Naive thymus-derived CD4-positive, alpha-beta T cell (primary cell): ENCODE measurements at places on chromosomes 11 and 22.

DNA sequence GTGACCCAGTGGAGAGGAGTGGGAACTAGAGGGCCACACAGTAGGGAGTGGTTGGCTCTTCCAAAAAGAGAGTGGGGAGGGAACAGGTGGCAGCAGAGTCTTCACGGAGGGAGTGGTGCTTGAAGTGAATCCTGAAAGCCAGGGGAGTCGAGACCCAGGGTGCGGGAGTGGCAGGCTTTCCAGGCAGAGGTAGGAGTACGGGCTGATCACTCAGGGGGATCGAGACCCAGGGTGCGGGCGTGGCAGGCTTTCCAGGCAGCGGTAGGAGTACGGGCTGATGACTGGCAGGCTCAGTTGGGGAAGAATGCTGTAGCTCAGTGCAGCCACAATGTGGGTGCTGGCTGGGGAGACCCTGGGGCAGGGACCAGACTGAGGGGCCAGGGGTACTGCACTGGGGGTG lies 148.2 kb downstream of the TBC1D22A start:
- no peak for DNase-seq
- H3K4me1 ChIP-seq: no peaks in the 10 kb centered on the region
- H3K27ac ChIP-seq: no peak overlapping the region
- H3K4me3 ChIP-seq: no peak overlapping the region
- no peaks in the 10 kb centered on the region for H3K36me3 ChIP-seq
- no peaks in the 10 kb centered on the region for H3K27me3 ChIP-seq

GRCh38 chr22:22843848-22844247 lies 43.8 kb upstream of the IGLL5 start:
- H3K4me1 ChIP-seq: peaks cover 24% of the 10 kb centered on the region
- no peak overlapping the region for H3K4me3 ChIP-seq
- H3K27me3 ChIP-seq: no peaks in the 10 kb centered on the region
- H3K36me3 ChIP-seq: no peaks in the 10 kb centered on the region
- no peak overlapping the region for H3K27ac ChIP-seq
- DNase-seq: no peak

- H3K27me3 ChIP-seq: peaks cover 22% of the 10 kb centered on the region
- H3K27ac ChIP-seq: no peak overlapping the region
- H3K4me3 ChIP-seq: no peak overlapping the region
- H3K36me3 ChIP-seq: no peaks in the 10 kb centered on the region
Measured at GRCh38 chr11:124842305-124842704, 22.9 kb upstream of the ROBO3 start.

DNA sequence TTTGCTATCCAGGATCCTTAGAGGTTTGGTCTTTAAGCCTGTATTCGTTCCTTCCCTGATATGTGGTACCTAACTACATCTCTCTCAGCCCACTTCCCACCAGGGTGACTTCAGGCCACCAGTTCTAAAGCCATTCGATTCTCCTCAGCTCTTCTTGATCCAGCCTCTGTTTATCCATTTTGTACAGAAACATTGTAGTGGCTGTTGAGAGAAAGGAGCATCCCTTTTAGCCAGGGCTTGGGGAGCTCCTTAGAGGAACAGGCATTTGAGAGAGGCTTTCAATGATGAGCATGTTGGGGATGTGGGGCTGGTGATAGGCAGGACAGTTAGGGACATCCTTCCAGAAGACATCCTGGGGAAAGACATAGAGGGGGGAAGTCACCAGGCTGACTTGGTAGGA lies 17.9 kb downstream of the UBE2L3 start:
- DNase-seq: no peak
- H3K27ac ChIP-seq: no peak overlapping the region
- peaks cover 13% of the 10 kb centered on the region for H3K36me3 ChIP-seq
- H3K4me1 ChIP-seq: peaks cover 14% of the 10 kb centered on the region

GRCh38 chr22:40434745-40435144 lies 64.4 kb downstream of the SGSM3 start:
- no peaks in the 10 kb centered on the region for H3K27me3 ChIP-seq
- no peak overlapping the region for H3K4me3 ChIP-seq
- no peak for DNase-seq
- peaks cover 23% of the 10 kb centered on the region for H3K4me1 ChIP-seq
- no peak overlapping the region for H3K27ac ChIP-seq
- H3K36me3 ChIP-seq: peaks cover 16% of the 10 kb centered on the region

GRCh38 chr11:57359896-57360690 lies 20.9 kb downstream of the PRG3 start:
- peaks cover 5% of the 10 kb centered on the region for H3K27me3 ChIP-seq
- no peak overlapping the region for H3K4me3 ChIP-seq
- no peaks in the 10 kb centered on the region for H3K36me3 ChIP-seq

DNA sequence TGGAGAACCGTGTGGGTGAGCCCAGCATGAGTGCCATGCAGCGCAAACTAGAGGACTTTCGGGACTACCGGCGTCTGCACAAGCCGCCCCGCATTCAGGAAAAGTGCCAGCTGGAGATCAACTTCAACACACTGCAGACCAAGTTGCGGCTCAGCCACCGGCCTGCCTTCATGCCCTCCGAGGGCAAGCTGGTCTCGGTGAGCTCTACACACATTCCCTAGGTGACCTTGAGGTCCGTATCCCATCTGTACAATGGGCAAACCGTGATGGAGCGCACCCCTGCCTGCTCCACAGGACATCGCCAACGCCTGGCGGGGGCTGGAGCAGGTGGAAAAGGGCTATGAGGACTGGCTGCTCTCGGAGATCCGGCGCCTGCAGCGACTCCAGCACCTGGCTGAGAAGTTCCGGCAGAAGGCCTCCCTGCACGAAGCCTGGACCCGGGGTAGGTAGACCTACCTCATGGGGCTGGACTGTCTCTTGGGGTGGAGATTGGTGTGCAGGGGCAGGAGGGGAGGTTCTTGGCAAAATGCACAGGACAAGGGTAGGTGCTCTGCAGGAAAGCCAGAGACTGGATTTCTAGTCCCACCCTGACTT lies 10.6 kb downstream of the CTSF start:
- no peaks in the 10 kb centered on the region for H3K27me3 ChIP-seq
- no peak for DNase-seq
- H3K27ac ChIP-seq: no peak overlapping the region
- no peaks in the 10 kb centered on the region for H3K36me3 ChIP-seq
- H3K4me1 ChIP-seq: peaks cover 6% of the 10 kb centered on the region
- H3K4me3 ChIP-seq: no peak overlapping the region

DNA sequence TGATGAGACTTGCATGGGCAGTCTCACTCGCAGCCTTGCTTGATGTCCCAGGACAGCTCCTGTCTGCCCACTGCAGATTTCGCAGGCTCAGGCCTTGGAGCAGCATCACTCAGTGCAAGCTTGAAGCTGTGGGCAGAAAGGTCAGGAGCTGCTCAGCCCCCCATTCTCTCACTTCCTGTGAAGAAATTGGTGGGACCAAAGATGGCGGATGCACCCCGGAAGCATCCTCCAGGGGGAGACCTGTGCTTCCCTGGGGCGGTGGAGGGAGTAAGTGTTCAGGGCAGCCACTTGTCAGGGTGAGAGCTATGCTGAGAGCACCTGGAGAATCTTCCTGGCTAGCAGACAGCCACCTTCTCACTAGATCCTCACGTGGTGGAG lies 11.3 kb downstream of the PLAAT2 start:
- H3K36me3 ChIP-seq: peaks cover 6% of the 10 kb centered on the region
- DNase-seq: no peak
- H3K4me1 ChIP-seq: peaks cover 49% of the 10 kb centered on the region

DNA sequence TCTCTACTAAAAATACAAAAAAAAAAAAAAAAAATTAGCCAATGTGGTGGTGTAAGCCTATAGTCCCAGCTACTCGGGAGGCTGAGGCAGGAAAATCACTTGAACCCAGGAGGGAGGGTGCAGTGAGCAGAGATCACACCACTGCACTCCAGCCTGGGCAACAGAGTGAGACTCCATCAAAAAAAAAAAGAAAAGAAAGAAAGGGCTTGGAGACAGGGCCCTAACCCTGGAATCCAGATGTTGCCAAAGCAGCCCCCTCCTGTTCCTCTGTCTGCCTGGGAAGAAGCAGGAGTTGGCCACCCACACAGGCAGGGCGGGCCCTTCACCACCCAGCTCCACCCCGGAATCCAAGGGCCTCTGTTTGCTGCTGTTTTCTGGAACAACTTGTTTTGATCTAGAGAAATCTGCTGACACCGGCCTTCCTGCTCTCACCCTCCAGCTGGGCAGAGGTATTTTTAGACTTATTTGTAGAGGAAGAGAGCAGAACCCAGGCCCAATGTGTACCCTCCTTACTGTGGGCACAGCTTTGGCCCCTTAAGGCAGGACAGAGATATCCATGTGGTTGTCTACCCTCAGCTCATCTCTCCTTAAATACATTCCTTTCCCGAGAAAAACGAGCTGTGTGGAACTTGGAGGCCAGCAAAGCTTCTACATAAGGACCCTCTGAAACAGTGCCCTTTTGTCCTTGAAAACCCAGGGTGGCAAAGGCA lies 2.7 kb upstream of the NEAT1 start:
- peak overlapping the region; percentile 98 for H3K27ac ChIP-seq
- H3K4me1 ChIP-seq: peaks cover 46% of the 10 kb centered on the region
- H3K36me3 ChIP-seq: no peaks in the 10 kb centered on the region
- H3K4me3 ChIP-seq: peak overlapping the region; percentile 82
- DNase-seq: peak; percentile 51
- no peaks in the 10 kb centered on the region for H3K27me3 ChIP-seq

GRCh38 chr11:45385844-45386243 lies 99.7 kb upstream of the SYT13 start:
- no peak overlapping the region for H3K4me3 ChIP-seq
- H3K36me3 ChIP-seq: no peaks in the 10 kb centered on the region
- no peaks in the 10 kb centered on the region for H3K4me1 ChIP-seq
- H3K27me3 ChIP-seq: no peaks in the 10 kb centered on the region
- no peak for DNase-seq
- H3K27ac ChIP-seq: no peak overlapping the region

GRCh38 chr11:31986201-31986889 lies 104.5 kb upstream of the RCN1 start:
- DNase-seq: no peak
- no peaks in the 10 kb centered on the region for H3K4me1 ChIP-seq
- peaks cover 9% of the 10 kb centered on the region for H3K27me3 ChIP-seq
- H3K27ac ChIP-seq: no peak overlapping the region

DNA sequence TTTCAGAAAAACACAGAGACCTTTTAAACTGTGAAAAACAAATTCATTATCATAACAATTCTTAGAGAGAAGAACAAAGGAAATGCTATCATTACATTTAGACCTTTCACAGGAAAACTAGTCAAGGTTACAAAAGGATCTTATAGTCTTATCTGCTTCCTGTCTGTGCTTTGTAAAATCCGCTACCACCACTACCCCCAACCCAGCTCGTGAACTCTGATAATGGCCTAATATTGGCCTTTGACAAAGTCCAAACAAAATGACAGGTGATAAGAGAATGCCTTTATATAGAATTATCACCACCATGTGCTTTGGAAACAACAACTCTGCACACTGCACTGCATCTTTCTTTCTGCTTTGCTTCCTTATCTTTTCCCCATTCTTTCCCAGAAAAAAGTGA lies 272.5 kb downstream of the SBF2 start:
- no peak for DNase-seq
- H3K4me3 ChIP-seq: no peak overlapping the region
- no peaks in the 10 kb centered on the region for H3K27me3 ChIP-seq
- no peaks in the 10 kb centered on the region for H3K4me1 ChIP-seq

DNA sequence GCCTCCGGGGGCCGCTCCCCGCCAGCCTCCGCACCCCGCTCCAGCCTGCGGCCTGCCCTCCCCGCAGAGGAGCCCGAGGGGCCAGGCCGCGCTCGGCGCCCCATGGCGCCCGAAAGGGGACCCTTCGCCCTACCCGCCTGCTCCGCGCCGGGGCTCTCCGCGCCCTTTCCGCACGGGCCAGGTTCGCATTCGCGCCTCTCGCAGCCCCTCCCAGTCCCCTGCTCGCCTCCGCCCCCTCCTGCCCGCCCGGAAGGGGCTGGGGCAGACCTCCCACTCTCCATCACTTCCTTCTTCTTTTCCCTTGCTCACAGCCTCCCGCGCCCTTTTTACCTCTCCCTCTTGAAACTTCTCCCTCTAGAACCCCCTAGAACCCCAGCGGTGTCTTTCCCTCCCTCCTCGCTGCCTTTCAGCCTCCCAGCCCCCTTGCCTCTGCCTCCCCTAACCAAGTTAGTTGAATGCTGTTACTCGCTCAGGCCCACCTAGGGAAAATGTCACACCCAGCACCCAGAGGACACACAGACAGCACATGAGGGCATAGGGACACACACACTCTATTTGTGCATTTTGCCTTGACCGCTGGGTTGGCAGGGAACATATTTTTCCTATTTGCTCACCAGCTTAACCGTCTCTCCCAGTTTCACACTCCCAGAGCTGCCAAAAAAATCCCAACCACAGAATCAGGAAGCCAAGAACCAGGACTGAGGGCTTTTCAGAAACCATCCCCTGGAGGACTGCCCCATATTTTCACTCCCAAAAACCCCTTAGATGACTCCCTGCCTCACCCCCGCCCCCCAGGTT lies at the start of gene SLC43A3:
TSS of gene SLC43A3 (minus strand) at position 193 of the 798 bp plus-strand sequence. CDS start 949 bp downstream, outside the sequence.
- H3K27ac ChIP-seq: peak within 1 kb of the TSS; percentile 62
- H3K27me3 ChIP-seq: no peaks in the 10 kb centered on the region
- H3K4me1 ChIP-seq: peaks cover 24% of the 10 kb centered on the region
- peak within 1 kb of the TSS; percentile 56 for H3K4me3 ChIP-seq
- peak; percentile 41 for DNase-seq
- H3K36me3 ChIP-seq: no peaks in the 10 kb centered on the region

GRCh38 chr11:132427611-132428010 lies 1057.2 kb downstream of the NTM start:
- H3K4me3 ChIP-seq: no peak overlapping the region
- no peak overlapping the region for H3K27ac ChIP-seq
- DNase-seq: no peak
- H3K27me3 ChIP-seq: no peaks in the 10 kb centered on the region

GRCh38 chr11:121394785-121395184 lies 57.3 kb upstream of the SORL1 start:
- H3K4me3 ChIP-seq: no peak overlapping the region
- H3K27me3 ChIP-seq: no peaks in the 10 kb centered on the region
- no peaks in the 10 kb centered on the region for H3K36me3 ChIP-seq
- no peak overlapping the region for H3K27ac ChIP-seq
- no peaks in the 10 kb centered on the region for H3K4me1 ChIP-seq
- DNase-seq: no peak

GRCh38 chr11:9273376-9274336 lies 8.5 kb upstream of the DENND5A start:
- H3K36me3 ChIP-seq: no peaks in the 10 kb centered on the region
- H3K27me3 ChIP-seq: no peaks in the 10 kb centered on the region
- no peak for DNase-seq
- H3K27ac ChIP-seq: no peak overlapping the region
- H3K4me3 ChIP-seq: no peak overlapping the region

GRCh38 chr11:94623120-94623735 lies 56.1 kb downstream of the PIWIL4 start:
- no peaks in the 10 kb centered on the region for H3K36me3 ChIP-seq
- H3K27me3 ChIP-seq: no peaks in the 10 kb centered on the region
- no peak overlapping the region for H3K4me3 ChIP-seq
- DNase-seq: peak; percentile 56
- no peak overlapping the region for H3K27ac ChIP-seq
- H3K4me1 ChIP-seq: no peaks in the 10 kb centered on the region

DNA sequence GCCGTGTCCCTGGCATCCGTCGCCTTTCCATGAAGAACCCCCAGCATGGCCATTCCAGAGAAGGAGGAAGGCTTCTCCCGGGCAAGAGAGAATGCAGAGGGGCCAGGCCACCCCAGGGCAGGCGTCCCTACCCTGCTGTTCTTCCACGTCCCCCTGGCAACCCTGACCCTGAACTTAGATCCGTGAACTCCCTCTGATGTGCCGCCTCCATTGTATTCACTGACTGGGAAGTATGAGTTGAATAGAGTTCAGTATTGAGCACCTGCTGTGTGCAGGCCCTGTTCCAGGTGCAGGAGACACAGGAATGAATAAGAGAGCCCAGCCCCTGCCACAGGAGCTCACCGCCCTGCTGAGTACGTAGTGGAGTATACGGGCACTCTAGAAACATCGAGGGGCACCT lies 29.1 kb upstream of the RELT start:
- H3K27me3 ChIP-seq: no peaks in the 10 kb centered on the region
- H3K27ac ChIP-seq: no peak overlapping the region
- no peak overlapping the region for H3K4me3 ChIP-seq
- H3K4me1 ChIP-seq: no peaks in the 10 kb centered on the region
